C1 segment of cervical spinal cord (tissue), 14 donors: ENCODE measurements at places on chromosomes 5 and 9.

GRCh38 chr5:134271059-134271458 lies 45.2 kb upstream of the PPP2CA start:
- DNase-seq = no peak

DNA sequence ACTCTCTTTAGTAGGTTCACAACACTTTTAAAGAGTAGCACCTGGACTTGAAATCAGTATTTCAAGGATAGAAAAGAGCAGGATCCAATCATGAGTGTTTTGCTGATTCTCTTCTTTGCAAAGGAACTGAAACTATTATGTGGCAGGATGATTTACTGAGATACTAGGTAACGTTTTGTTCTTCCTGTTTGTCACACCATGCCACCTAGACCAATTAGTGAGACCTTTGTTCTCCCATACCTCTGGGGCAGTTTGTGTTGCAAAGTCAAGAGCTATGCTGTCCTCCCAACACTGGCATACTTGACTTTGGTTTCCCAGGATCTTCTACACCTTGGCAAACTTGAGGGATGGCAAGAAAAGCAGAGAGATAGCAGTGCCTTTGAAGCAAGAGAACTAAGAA lies 43.4 kb downstream of the PPP1R2B start:
- DNase-seq = no peak

DNA sequence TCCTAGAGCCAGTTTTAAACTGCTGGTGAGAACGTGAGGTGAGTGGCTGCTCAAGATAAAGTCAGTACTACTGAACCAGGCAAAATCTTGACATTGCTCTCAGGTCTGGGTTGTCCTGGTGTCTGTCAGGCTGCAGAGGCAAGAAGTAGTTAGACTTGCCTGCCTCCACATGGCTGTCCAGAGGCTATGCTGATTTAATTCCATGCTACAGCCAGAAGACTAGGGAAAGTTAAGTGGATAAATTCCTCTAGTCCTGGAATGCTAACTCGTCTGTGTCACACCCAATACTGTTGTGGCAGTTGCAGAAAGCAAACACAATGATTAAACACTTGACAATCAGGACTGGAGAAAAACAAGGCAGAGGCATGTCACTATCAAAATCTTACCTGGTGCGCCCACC lies 118.9 kb downstream of the ACER2 start:
- DNase-seq = no peak

GRCh38 chr5:141488591-141489561 lies at the start of gene PCDHGC5:
PCDHGC5 (plus strand) TSS chr5:141489081; CDS start chr5:141489241, 160 bp downstream.
- DNase-seq = no peak

DNA sequence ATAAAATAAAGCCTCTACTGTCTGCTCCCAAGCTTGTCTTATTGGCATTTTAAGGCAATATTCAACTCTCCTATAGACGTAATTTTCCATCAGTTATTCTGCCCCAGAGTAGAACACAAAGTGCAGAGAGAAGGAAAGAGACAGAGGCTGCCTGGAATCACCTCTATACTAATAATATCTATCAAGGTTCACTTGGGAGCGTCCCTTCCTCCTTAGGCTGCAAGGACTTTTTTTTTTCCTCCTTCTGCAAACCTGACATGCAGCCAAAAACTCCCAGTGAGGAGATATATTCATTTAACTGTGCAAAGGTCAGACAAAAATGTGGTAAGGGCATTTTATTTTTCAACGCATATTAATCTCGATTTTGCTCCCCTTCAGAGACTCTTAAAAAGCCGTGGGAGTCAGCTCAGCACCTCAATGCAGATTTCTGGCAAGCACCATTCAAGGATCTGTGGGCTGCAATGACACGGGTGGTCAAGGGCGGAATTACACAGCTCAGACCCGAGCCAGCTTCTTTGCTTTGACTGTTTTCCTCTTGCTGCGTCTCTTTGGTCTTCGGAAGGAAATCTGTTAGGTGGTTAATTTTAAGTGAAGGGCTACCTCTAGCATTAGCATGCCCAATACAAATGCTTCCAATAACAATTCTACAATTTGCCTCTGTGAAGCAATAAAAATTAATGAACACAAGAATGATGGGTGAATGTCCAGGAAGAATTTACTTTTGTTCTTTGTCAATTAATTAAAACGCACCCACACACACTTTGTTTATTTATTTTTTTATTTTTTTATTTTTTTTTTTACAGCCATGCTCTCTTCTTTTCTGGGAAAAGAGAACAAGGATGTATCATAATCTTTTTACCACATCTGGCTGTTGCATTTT lies 587.7 kb upstream of the GRAMD2B start:
- DNase-seq = no peak
